SW 1271 (cell line): ENCODE measurements at places on chromosomes 16 and 17.

- no peak for DNase-seq
Measured at GRCh38 chr17:8832711-8833352, 33.7 kb upstream of the MFSD6L start.

- DNase-seq = no peak
Measured at GRCh38 chr17:35981908-35982330, 622 bp upstream of the CCL16 start.

- no peak for DNase-seq
Measured at GRCh38 chr17:29251184-29251583, 4.5 kb downstream of the CRYBA1 start.

GRCh38 chr17:63504261-63504660 lies 18.9 kb upstream of the KCNH6 start:
- no peak for DNase-seq

GRCh38 chr17:79707931-79708891 lies 22.5 kb upstream of the ENPP7 start:
- peak; percentile 22 for DNase-seq

DNA sequence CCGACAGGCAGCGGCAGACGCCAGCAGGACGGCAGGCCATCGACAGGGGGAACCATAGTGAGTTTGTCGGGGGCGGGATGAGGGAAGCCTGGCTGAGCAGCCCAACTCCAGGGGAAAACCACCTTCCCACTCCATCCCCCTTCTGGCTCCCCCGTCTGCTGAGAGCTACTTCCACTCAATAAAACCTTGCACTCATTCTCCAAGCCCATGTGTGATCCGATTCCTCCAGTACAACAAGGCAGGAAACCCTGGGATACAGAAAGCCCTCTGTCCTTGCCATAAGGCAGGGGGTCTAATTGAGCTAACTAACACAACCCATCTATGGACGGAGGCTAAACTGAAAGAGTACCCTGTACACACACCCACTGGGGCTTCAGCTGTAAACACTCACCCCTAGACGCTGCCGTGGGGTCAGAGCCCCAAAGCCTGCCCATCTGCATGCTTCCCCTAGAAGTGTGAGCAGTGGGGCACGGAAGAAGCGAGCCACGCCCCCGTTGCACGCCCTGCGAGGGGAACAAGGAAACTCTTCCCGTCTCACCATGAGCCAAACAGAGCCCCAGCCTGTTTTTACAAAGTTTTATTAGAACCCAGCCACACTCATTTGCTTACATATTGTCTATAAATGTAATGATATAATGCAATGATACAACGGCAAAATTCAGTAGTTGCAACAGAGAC lies 4.1 kb downstream of the KRTAP29-1 start:
- DNase-seq = no peak

- no peak for DNase-seq
Measured at GRCh38 chr16:56764835-56765234, 34.9 kb downstream of the NUP93 start.

DNA sequence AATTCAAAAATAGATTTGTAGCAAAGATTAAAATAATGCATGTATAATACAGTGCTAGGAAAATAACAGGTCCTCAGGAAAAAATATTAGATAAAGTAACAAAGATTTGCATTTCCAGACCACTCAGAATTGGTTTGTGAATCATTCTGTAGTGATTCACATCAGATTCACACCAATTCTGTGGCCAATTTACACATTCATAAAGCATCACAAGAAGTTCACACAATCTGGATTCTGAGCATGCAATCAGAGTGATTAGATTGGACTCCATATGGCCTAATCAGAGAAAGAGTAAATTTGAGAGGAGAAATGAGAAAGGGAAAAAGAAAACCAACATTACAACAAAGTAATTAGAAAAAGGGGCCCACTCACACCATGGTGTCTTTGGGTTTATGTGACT lies 36.0 kb upstream of the SLC47A1 start:
- DNase-seq = no peak

- no peak for DNase-seq
Measured at GRCh38 chr17:81741594-81742452, 29.7 kb downstream of the SLC25A10 start.
